NCI-H1694 (cell line): ENCODE measurements at places on chromosomes 11 and 22.

DNA sequence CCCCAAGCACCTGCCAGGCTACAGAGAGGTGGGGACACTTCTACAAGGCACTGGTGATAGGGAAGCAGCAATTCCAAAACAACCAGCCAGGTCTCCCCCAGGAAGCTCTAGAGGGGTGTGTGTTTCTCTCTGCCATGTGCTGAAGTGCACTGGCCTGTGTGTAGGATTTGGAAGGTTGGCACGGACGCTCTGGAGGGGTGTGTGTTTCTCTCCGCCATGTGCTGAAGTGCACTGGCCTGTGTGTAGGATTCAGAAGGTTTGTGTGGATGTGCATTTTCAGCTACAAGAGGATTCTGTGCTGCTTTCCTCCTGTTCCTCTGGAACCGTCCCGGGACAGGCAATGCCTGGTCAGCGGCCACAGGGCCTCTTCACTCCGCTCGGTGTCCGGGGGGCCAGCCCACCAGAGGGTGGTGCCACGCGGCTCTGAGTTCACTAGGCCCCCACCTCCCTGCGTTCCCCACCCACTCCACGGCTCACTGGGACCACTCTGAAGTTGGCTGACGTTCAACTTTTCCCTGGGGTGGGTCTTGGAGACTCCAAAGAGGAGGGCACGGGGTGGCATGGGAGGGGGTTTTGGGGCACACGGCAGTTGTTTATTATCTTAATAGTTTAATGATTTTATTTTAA is 552.8 kb downstream of the BRD1 start:
- no peak for DNase-seq

- no peak for DNase-seq
These were observed 889 bp upstream of the LHFPL7 start for GRCh38 chr22:24947383-24947782.

DNA sequence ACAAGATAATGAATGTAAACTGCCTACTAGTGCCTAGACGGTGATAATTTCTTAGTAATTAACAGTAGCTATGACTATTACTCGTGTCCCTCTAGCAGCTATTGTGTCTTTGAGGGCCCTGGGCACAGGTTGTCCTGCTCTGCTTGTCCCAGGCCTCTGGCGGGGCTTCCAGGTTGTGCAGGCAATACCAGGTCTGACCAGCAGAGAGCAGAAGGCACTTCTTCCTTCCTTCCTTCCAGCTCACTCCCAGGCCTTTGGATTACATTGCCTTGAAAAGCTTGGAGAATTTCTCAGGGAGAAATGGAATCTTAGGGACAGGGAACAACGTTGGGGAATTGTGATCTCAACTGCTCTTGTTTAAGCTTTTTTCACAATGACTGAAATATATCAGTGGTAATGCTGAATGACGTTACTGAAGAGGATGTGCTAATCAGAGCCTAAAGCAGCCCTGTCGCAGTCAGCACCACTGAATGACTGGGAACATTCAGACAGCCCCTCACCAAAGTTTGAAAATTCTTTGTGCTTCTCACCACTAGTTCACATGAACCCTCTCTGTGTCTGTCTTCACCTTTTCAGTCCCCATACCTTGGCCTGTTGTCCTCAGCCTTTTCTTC is 8.4 kb upstream of the CCKBR start:
- peak; percentile 26 for DNase-seq

GRCh38 chr11:94602430-94603372 is 35.5 kb downstream of the PIWIL4 start:
- no peak for DNase-seq

DNA sequence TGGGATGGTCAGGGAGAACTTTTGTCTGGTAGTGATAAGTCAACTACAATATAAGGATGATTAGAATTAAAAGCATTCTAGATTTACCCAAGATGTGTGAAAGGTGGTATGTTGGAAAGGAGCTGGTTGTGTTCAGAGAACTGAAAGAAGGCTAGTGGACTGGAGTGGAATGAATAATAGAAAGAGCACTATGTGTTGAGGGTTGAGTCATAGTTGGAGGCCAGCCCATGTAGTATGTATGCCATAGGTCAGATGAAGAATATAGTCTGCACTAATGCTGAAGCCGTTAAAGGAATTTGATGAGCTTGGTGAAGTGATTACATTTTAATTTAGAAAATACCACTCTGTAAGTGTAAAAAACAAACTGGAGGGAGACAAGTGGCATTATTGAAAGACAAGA is 514.1 kb downstream of the CNTN5 start:
- DNase-seq, result no peak

DNA sequence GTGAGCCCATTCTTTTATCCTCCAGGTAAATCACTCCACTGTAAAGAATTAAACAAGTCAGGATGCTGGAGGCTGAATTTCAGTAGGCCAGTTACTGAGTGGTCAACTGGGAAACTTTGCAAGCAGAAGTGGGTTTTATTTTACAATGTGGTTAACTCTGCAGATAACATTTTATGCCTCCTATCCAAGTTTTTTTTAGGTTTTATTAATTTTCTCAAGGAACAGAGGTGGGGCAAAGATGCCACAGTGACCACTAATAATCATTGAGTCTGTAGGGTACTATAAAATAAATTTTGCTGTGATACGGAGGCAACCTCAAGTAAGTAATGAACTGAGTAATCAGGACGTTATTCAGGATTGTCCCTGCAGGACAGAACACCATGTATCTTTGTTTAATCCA is 599.9 kb downstream of the METTL15 start:
- DNase-seq, result no peak

DNA sequence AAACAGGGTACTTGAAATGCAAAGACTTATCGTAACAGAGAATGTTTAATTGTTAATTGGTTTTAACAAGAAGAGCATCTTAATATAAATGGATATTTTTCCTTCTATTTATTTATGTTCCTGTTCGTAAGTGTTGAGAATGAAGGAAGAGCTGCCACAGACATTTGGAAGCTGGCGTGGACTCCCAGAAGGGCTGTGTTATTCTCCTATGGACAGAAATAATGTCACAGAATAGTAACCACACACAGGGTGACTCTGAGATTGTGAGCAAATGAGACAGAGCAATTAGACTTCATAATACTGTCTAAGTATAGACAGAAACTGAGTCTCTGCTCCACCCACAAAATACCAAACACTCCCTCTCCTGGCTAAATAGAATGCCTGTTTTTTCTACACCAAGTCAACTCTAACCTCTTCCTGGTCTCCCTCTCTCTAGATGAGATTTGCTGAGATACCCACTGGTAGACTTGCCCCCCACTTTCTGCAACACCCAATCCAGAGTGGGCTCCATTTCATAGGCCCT is 6.1 kb downstream of the APOL3 start:
- no peak for DNase-seq

GRCh38 chr11:9762531-9762930 is 98.7 kb downstream of the SWAP70 start:
- DNase-seq, result no peak

DNA sequence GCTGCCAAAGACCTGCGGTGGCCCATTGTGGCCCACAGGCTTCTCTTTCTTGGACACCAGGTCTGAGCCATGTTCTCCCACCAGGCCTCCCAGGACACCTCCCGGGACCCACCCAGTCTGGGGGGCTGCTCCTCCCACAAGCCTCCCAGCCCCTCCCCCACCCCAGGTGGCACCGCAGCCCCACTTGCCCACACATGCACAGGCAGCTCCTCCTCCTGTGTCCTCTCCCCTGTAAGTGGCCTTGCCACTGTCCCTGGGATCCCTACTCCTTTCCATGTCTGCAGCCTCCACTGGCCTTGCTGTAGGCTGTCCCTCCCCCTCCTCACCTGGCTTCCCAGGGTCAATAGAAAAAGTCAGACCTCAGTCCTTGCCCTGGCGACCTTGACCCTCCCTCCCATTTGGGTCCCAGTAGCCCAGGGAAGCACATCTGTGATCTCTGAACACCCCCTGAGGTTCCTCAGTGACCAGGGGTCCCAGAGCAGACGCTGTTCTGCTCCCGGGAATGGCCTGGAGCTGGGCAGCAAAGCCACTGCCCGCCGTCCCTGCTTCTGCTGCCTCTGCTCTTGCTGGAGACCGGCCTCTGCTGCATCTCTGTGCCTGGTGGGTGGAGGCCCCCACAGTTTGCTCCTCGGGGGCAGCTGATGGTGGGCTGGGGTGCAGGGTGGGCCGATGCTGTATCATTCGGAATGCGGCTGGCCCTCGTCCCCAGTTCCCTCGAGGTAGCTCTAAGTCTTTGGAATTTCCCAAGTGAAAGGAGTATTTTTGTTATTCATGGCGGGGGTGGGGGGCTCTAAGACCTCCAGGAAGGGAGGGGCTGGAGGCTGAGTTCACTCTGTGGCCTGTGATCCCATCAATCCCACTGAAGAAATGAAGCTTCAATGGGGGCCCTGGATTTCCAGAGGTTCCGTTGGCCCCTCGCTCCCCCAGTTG is 43.6 kb downstream of the ARHGAP8 start:
- no peak for DNase-seq

GRCh38 chr11:13942971-13943381 is 19.5 kb upstream of the SPON1 start:
- DNase-seq, result no peak

GRCh38 chr11:117097014-117097388 is 1.2 kb downstream of the SIK3 start:
- DNase-seq, result no peak

- no peak for DNase-seq
These were observed at the start of gene KCNK4 for GRCh38 chr11:64291262-64291751. KCNK4 (plus strand) TSS chr11:64291302; CDS start chr11:64293019, 1,717 bp downstream.

DNA sequence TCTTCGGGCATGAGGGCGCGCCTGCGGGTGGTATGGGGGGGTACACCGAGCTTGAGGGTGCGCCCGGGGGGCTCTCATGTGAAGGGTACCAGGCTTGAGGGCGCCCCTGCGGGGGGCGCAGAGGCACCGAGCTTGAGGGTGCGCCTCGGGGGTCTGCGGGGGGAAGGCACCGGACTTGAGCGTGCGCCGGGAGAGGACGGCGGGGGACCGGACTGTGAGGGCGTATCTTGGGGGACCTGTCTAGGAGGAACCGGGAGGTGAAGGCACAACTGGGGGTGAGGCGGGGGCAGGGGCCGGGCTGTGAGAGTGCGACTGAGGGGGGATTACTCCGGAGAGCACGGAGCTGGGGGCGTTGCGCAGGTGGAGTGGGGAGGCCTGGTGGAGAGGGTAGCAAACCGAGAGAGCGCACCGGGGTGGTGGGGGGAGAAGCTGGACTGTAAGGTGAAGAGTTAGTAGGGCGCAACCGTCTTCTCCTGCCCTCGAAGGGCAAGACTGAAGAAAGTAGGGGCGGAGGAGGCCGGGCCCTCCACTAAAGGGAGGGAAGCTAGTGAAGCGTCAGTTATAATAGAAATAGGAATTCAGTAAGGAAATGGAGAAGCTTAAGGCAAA is 1.1 kb upstream of the DDX6 start:
- DNase-seq, result no peak

GRCh38 chr11:15124528-15124927 is 9.8 kb downstream of the INSC start:
- DNase-seq, result no peak

DNA sequence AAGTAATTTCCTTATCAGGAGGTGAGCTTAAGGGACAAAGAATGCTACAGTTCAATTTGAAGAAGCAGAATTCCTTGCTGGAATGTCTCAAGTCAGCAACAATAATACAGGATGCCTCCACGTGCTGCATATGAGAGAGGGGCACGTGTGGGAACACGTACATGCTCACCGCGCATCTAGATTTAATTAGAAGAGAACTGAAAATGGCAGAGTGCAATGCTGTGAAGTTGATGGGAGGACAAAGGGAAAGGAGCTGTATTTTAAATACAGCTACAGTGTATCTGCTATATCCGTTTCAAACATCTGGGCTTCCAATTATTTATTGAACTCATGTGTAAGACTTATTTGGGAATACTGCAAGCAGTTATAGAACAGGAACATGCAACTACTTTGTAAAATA is 328.7 kb downstream of the SOX6 start:
- DNase-seq, result no peak

DNA sequence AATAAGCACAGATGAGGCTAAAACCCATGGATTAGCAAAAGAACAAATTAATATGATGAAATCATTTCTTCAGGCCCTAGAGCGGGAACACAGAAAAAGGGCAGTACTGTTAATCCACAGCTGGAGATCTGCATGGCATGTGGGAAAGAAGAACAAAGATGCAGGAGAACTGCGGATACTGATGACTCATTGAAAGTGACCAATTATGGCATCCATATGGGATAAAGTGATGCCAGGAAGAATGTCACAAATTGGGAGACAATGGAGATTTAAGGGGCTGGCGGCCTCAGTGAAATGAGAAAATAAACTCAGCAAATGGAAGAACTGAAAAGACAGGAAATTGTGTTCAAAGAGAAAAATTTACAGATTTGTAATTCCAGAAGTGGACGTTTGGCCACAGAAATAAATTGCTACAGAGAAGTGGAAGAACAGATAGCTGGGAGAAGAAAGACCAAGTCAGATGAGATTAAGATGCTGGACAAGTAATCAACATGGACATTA is 39.4 kb downstream of the SIK3 start:
- DNase-seq, result no peak

DNA sequence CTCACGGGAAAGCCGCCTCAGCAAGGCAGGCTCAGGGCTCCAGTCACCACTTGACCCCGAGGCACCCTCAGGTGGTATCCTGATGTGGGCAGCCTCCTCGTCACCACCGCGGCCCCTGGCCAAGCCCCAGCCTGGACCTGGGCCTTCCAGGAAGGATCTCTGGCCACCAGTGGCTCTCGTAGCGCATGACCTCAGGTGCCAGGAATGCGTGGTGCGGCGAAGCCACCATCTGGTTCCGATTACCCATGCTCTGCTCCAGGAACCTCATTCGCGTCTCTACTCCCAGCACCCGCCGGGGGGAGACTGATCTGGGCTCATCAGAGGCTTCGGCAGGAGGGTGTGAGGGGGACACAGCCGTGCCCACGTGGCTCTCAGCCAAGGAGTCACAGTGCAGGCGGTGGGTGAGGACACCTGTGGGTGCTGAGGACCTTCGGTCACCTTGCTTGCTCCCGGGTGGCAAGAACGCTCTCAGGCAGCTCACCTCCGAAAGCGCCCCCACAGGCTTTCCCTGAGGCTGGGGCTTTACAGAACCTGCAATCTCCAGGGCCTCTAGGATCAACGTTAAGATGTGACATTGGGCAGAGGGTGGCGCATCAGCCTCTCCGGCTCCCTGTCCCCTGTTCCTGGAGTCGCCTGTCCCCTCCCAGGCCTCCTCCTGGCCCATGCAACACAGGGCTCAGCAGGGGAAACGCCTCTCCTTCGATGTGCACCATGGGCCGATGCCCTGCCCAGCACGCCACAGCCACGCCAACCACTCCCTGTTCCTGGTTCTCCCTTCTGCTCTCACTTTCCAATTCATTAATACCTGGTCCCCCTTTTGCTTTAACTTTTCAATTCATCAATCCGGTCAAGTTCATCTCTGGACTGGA is 39.0 kb downstream of the TBX1 start:
- no peak for DNase-seq

DNA sequence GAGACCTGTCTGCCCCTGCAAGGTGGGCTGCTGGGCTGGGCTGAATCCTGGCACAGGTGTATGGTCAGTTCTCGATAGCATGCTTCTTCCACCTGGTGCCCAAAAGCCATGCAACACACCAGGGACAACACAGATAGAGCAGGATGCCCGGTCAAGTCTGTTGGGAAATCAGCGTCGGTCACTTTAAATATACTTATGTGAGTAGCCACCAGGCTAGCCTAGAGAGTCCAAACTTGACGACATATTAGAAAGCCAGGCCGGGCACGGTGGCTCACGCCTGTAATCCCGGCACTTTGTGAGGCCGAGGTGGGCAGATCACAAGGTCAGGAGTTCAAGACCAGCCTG is 8.9 kb downstream of the C1QTNF6 start:
- no peak for DNase-seq
